Activated CD8-positive, alpha-beta T cell treated with anti-CD3 and anti-CD28 coated beads for 36 hours (primary cell): ENCODE measurements at places on chromosomes 4 and X. TPM values are rescaled to one million over a fixed set of nuclear protein-coding genes. Genes with fewer than 3 reads are reported as not detected.

Gene ELF4
- 17.5 TPM for total RNA-seq

DNA sequence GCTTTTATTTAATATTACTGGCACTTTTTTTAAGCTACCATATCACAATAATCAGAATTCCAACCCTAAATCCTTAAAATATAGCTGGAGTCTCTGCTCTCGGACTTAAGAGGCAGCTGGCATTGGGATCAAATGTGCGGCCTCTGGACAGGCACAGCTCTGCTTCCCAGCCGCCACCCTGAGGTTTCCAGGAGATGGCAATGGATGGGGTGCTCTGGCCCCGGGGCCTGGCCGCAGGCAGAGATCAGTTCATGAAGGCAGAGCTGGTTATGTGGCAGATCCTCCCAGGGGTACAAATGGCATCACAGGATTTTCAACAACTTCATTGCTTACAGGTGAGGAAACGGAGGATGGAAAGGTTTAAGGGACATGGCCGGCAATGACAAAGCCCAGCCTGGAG, 57.8 kb downstream of the JAKMIP1 start:
- no peak for DNase-seq

- DNase-seq, result no peak
These were observed 102.0 kb upstream of the USP38 start for GRCh38 chr4:143082701-143083100.

GRCh38 chrX:153688071-153688470, 345 bp downstream of the SLC6A8 start:
- DNase-seq, result no peak

DNA sequence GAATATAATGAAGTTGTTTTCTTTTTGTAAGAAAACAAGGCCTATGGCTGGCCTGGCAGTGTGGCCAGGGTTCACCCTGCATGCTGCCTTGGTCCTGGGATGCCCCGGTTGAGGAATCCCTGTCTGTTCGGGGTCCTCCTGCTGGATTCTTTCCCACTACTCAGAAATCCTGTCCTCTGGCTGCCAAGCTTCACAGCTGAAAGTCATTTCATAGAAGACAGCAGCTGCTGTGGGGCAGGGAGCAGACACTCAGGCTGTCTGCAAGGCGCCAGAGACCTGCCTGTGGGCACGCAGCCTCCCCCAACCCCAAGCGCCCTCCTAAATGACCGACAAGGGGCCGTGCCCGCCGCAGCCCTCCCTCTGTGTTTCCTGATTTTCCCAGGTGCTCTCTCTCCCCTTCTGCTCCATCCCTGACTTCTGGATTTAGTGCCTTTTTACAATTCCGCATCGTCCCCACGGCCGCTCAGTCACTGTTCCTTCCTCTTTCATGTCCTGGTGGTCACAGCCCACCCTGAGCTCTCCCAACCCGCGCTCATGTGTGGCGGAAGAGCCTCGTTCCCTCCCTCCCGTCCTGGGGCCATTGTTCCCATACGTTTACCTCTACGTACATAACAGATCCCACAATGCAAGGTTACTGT, 27.5 kb downstream of the ZFYVE28 start:
- DNase-seq, result no peak

GRCh38 chr4:15754323-15754722, 23.8 kb upstream of the CD38 start:
- DNase-seq, result peak; percentile 71

GRCh38 chr4:93334003-93334402, 494.6 kb upstream of the ATOH1 start:
- DNase-seq, result no peak
